ENCODE measurements at places on chromosomes 2 and 18.

DNA sequence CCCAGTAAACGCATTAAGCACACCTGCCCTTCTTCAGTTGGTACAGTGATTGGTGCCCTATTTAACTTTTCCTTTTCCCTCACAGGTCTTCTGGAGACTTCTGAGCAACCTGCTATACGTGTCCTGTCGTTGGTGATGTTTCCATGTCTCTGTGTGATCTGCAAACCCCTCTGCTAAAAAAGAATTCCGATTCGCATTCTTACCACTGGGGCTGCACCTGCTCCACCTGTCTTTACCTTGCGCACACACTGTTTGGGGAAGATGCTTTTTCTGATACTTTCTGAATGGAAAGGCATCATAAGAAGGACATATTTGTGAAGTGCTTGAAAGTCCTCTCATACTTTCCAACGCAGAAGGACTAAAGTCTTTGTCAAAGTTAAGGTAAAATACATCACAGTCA lies 323.9 kb upstream of the SOX11 start:
- no peak for DNase-seq

DNA sequence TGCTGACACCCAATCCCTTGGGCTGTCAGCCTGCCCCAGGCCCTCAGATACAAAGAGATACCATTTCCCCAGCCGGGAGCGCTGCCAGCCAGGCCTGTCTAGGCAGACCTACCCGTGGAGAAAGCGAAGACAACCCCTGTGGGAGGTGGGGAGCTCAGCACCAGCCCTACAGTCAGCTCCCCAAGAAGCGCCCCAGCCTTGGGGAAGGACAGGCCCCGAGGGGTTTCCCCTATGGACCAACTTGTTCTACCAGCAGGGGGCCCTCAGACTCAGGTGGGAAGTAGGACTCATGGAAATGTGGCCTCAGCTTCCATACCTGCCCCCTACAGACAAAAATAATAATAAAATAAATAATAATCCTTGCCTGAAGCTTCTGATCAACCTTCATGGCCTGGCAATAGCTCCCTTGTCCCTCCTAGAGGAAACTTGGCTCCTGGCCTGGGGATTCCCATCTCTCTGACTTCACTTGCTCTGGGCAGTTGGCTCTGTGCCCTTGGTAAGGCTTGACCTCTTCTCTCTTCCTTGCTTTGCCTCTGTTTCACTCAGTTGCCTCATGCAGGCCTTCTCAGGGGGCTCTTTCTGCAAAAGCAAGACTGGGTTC lies 7.0 kb downstream of the SLC35F6 start:
- peak; percentile 89 for DNase-seq

- peak; percentile 27 for DNase-seq
These were observed 10.9 kb downstream of the INPP4A start for GRCh38 chr2:98455494-98455976.

GRCh38 chr2:229339618-229340017 lies 68.5 kb upstream of the PID1 start:
- peak; percentile 42 for DNase-seq

- no peak for DNase-seq
These were observed 818.8 kb upstream of the SOX11 start for GRCh38 chr2:4873364-4873763.

- peak; percentile 98 for DNase-seq
These were observed 16.5 kb downstream of the TWIST2 start for GRCh38 chr2:238864207-238865014.

- DNase-seq: no peak
These were observed 63.4 kb downstream of the TPO start for GRCh38 chr2:1476617-1477195.

GRCh38 chr2:200620606-200621390 lies 35.0 kb downstream of the AOX1 start:
- DNase-seq: no peak

- no peak for DNase-seq
These were observed 625 bp downstream of the LYPD6 start for GRCh38 chr2:149331023-149331400.

- peak; percentile 12 for DNase-seq
These were observed 430.9 kb upstream of the KCNH7 start for GRCh38 chr2:163269374-163270021.

DNA sequence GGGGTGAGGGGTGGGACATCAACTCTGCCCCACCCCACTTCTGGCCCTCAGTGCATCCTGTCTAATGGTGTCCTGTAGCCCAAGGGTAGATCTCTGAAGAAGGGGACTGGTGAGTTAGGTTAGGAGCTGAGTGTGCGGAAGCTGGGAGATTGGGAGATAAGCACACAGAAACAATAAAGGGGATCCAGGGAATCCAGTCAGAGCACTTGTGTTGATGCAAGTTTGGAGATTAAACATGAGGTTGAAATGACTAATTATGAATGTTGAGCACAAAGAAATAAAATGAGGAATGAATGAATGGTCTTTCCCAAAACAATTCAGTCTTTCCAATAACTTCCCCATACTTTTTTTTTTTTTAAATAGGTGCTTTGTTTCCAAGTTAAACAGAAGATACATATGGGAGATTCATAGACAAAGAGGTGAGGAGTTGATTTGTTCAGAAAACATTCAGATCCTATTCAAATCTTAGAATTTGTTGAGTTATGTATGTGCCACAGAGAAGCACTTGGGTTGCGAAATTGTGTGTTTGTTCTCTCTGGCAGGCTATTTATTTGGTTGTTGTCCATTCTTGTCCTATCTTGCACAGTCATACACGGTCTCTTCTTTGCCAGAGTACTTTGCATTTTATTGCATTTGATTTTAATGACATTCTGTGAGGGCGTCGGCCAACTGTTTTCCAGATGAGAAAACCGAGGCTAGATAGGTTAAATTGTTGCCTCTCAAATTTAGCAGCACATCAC lies 31.6 kb upstream of the NABP1 start:
- peak; percentile 74 for DNase-seq

- no peak for DNase-seq
These were observed 455.5 kb upstream of the MEIS1 start for GRCh38 chr2:65979446-65979845.

- peak; percentile 82 for DNase-seq
These were observed 85.1 kb upstream of the ACAA2 start for GRCh38 chr18:49898421-49898820.

DNA sequence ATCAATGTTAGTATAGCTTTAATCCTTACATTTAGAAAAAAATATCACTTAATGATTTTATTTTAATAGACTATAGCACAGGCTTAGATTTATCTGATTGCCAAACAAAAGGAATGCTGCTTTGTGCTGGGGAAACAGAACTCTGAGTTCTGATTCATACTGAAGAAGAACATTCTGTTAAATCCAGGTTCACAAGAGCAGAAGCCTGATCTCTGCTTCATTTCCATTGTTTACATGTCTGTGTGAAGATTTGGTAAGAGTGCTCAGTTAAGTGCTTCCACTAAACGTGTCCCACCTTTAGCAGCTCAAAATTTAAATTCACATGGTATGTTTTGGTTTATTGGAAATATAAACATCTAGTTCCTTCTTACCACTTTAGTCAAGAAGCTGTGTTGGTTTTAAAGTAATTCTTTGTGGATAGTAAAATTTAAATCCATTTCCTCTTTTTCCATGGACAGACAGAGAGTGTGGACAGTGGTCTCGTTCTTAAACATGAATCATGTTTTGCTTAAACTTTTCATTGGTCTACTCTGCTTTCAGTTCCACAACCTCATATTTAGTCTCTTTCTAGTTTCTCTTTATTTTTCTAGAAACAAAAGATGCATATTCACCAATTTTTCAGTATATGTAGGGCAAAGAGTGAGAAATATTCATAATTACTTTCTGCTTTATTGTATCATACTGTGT lies 59.1 kb downstream of the NYAP2 start:
- DNase-seq: no peak

- peak; percentile 82 for DNase-seq
These were observed 2.2 kb downstream of the KIAA1328 start for GRCh38 chr18:36831139-36831538.

DNA sequence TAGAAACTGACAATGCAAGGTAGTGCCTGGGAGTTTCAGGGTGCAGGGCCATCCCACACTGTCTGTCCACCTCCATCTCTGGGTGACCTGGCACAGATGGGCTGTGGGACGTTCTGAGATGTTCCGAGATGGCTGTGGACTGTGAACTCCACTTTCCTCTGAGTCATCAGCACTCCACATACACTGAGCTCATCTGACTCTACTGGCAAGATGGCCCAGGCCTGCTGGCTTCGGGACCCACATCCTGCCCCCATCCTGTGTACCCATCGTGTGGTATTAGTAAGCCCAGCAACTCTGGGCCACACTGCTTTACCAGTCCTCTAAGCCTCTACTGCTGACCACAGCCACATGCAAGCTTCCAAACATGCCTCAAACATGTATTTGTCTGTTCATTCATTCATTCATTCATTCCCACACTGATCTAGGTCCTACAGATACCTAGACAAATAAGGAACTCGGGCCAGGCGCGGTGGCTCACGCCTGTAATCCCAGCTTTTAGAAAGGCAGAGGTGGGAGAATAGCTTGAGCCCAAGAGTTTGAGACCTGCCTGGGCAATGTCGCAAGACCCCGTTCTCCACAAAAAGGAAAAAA lies 124.8 kb upstream of the CXCR4 start:
- DNase-seq: peak; percentile 15

GRCh38 chr2:2561346-2562095 lies 230.4 kb upstream of the MYT1L start:
- DNase-seq: no peak

Measured in cardiac fibroblast (primary cell).